Mucosa of gallbladder (tissue), 1 donor: ENCODE measurements at places on chromosomes 2 and 18. TPM values are rescaled to one million over a fixed set of nuclear protein-coding genes. Genes with fewer than 3 reads are reported as not detected.

GRCh38 chr2:70717431-70718038 is 50.5 kb downstream of the ADD2 start:
- no peak for DNase-seq

DNA sequence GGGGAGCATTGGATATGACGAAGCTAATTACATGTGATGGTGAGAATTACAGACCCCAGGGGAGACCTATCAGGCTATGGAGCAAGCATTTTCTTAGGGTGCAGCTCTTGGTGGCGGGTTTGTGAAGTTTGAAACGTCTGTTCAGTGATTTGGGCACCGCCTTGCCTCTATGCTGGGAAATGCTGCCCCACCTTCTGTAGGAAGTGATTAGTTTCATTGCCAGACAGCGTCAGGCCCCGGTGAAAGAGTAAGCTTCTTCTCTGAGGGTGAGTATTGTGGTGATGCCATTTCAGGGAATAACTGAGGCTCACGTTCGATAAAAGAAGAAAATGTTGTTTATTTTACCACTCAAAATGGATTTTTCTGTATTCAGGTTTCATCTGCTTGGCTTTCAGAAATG is 186.2 kb upstream of the CDH2 start:
- DNase-seq, result no peak

GRCh38 chr2:168220965-168221819 is 26.2 kb downstream of the STK39 start:
- DNase-seq, result no peak

Gene OTX1
- total RNA-seq, result not detected

Gene FRZB
- total RNA-seq, result 46.5 TPM
